Upper lobe of left lung (tissue), 6 donors: ENCODE measurements at places on chromosomes 12 and 14.

- DNase-seq: no peak
Observed at GRCh38 chr12:50221228-50222008, 54.2 kb upstream of the CERS5 start.

DNA sequence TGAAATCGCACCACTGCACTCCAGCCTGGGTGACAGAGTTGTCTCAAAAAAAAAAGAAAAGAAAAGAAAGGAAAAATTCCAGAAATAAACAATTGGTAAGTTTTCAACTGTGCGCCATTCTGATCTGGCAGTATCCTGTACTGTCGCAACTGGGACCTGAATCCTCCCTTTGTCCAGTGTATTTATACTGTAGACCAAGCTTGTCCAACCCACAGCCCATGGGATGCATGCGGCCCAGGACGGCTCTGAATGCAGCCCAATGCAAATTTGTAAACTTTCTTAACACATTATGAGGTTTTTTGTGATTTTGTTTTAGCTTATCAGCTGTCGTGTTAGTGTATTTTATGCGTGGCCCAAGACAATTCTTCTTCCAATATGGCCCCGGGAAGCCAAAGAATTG lies 84.7 kb downstream of the TMCC3 start:
- no peak for DNase-seq

DNA sequence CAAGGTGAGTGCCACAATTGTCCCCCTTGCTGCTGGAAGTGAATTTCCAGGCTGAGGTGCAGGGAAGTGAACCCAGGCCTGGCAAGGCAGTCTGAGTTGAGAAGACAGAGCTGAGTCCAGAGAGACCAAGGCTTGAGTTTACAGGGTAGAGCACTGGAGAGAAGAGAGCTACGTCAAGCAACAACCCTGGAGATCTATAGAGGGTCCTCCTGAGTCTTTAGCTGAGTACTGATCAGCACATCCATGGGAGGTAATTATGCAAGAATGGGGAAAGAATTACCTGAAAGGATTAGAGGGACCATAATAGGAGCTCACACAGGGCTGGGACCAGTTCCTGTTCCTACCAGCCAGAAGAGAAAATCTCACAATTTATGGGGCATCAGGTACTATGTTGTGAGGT lies 190.7 kb downstream of the NEDD1 start:
- no peak for DNase-seq

DNA sequence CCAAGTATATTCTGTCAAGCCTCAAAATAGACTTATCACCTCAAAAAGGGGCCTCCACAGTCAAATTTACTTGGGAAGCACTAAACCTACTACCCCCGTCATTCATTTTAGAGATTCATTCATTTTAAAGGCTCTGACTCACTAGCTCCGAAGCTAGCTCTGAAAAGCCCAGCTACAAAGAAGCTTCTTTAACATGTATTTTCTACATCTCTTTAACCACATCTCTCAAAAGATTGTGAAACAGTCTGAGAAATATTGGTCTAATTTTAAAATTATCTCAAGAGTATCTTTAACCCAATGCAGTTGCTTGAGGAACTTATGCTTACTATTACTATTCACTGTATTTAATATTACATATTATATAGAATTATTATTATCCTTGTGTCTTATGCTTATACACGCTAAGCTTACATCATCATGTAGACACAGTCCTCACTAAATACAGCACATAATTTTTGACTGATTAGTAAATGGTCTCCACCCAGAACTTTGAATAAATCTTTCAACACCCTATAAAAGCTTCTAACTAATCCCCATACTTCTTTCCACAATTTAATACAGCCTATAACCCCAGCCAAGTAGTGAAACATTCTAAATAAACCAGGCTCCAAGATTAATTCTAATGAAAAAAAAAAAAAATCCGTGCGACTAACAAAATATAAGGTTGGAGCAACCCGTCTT lies 7.8 kb downstream of the NT5DC3 start:
- DNase-seq: no peak

DNA sequence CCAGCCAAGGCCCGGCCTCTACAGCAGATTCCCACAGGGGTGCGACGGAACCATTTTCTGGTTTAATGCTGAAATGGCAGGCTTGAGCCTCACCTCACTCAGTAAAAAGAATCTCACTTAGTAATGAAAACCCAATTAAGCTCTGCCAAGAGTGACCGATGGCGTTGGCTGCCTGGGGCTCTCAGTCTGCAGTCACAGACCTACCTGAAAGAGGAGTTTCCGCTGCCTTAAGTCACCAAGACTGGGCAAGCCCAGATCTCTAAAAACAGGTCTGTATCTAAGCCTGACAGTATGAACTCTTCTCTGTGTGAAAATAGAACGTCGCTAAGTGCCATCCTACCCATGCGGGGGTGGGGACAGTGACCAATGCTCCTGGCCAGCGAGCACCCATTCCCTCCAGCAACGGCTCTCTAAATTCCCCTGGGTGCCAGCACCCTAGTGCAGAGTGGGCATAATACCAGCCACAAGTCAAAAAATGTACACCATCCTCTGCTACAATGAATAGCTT lies 107.3 kb downstream of the FOXN3 start:
- DNase-seq: no peak

DNA sequence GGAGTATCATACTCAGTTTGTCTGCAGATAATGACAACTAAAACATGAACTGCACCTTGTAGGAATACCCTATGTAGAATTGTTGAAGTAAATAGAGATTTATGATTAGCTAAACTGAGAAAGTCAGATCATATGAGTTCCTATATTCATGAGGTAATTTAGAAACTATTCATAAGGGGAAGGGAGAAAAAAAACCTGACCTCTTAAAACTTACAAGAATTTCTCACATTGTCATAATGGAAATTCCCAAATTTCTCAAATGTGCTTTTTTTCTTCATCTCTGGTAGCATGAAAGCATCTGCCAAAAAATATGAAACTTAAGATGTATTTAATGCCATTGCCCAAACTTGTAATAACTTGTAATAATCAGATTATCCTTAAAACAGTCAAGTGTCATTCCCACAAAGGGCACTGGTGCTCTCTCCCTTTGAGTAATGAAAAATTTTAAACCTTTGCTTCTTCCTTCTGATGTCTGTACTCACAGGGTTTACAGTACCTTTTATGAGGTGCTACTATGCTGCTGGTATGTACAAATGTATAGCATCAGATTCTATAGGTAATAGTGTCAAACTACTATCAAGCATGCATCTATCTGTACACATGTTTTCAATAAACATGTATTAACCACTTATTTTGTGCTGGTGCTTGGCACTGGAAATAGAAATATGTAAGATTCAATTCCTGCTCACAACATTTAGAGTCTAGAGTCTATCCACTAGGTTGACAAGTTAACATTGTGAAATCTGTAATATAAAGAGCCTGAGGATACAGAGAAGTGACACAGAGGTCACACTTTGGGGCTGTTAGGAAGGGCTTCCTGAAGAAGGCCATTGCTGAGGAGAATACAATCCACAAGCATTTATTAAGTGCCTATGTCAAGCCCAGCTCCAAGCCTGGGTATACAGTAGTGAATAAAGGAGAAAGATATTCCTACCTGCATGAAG lies 17.4 kb upstream of the DRAM1 start:
- no peak for DNase-seq

- DNase-seq: no peak
Observed at GRCh38 chr12:54265364-54265812, 14.5 kb downstream of the CBX5 start.

DNA sequence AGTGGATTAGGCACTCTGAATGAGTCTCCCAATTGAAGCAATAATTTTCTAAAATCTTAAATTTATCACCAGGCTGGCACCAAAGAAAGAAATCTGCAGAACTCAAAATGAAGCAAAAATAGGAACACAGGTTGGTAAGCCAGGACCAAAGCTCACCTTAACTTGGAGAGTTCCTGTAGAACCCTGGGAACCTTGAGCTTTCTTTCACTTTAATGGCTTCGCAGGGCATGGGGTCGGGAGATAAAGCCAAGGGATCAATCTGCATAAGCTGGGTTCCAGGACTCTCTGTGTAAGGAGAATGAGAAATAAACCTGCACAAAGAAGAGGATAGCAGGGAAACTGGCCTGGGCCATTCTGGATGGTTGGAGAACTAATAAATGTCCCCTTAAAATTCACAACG lies 8.3 kb upstream of the VDR start:
- no peak for DNase-seq

GRCh38 chr12:54201001-54201794 lies 12.4 kb upstream of the SMUG1 start:
- DNase-seq: no peak

DNA sequence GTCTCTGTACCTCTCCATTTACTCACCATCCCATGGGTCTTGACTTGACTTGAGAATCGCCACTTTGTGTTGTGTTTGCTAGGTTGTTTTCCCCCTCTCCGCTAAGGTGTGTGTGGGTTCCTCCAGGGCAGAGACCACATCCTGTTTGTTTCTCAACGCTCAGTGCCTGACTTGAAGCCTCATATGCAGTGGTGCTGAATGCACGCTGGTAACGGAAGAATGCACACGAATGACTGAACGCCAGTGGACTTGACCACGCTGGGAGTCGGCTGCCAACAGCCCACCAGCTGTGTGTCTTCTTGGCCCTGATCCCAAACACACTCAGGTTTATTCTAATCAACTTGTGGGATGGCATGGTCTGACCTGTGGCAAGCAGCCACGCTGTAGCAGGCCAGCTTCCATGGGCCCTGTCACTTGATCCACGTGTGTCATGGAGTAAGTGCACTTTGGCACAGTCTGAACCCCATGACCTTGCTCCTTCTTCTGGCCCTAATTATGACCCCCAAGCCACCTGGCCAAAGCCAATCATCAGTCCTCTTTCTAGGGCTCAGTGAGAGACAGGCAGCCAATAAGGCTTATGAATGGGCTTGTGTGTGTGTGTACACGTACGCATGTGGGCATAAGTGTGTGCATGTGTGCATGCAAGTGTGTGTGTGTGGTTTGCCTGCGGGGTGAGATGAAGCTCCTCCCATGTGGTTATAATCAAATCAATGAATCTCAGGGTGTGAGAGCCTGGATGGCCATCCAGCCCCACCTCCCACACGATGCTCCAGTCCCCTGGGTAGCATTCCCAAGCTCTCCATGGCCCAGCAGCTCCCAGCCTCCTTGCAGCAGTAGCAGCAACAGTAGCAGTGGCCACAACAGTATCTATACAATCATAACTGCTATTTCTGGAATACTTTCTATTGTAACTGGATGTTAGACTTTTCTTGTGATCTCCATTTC lies 6.4 kb upstream of the TC2N start:
- DNase-seq: peak; percentile 44

- DNase-seq: no peak
Observed at GRCh38 chr14:96206461-96206860, 1.8 kb downstream of the BDKRB2 start.

- no peak for DNase-seq
Observed at GRCh38 chr12:102069707-102070106, 7.9 kb upstream of the WASHC3 start.

- DNase-seq: no peak
Observed at GRCh38 chr12:41497409-41497808, 309.3 kb downstream of the PDZRN4 start.
